ENCODE measurements at places on chromosomes 12 and 14.

GRCh38 chr14:29822430-29822709, 105.3 kb downstream of the PRKD1 start:
- DNase-seq: no peak

GRCh38 chr12:5437182-5437583, 5.3 kb downstream of the NTF3 start:
- no peak for DNase-seq

GRCh38 chr12:1403417-1403816, 191.0 kb downstream of the FBXL14 start:
- DNase-seq: no peak

GRCh38 chr12:52250048-52250990, 17.3 kb downstream of the KRT7 start:
- DNase-seq: no peak

DNA sequence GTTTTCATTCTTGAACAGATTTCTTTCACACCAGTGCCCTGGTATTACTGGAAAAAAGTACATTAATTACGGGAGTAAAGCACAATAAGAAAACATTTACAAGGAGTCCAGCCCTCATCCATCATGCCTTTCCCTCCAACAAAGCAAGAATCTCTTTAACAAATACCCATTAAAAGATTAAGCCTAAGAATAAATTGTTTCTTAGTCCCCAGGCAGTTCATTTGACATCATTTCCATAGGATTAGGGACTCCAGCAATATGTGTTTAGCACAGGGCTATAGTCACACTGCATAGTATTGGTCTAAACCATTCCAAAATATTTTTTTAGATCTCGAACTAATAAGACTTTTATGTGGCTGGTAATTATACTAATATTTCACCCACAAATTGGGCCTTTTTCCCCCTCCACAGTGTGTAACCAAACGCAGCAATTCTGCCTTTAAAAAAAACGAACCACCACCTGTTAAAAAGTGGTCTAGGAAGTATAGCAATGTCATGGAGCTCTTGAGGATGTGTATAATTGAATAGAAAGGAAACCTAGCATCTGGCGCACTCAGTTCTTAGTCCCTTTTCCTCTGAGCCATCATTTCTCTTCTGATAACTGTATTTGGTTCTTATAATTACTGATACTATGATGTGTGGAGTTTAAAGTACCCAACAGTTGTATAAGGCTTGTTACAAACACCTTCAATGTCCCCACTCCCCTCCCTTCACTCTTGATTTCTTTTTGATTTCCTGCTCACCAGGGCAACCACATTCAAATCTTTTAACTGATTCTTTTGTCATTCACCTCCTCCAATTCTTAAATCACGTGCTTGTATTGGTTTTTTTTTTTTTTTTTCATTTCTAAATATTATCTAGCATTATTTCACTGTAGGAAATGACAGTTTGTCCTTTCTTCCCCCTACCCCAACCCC, 138.7 kb downstream of the ETV6 start:
- DNase-seq: no peak

DNA sequence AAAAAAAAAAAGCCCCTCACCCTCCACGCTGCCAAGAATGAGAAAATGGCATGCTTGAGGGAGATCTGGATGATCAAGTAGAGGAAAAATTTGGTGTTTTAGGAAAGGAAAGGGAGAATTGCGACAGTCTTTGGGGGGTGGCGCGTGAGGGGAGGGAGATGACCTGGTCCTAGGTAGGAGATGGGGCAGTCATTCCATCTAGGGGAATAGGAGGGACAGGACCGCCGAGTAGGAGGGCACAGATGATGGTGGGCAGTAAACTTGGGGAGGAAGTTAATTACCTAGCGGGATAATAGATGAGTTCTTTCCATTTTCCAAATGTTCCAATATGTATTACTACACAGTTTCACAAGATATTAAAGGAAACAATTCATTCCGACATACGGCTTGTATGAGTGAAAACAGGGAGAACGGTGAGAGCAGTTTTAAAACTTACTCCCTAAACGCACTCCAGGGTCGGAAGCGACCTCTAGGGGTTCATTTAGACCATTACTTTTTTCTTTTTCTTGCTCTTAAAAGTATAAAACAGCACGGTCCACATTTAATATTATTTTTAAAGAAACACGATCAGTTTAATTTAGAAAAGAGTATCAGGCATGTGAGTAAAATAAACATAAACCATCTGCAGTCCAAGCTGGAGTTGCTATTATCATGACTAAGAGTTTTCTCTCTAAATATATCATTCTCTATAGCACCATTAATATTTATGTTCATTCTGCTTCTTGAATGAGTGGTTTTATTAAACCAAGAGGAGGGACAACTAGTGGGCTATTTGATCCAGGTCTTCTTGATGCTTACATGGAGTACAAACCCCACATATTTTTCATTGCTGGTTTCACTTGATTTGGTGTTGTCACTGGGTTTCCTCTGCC, 3.0 kb upstream of the FNTB start:
- DNase-seq: no peak

DNA sequence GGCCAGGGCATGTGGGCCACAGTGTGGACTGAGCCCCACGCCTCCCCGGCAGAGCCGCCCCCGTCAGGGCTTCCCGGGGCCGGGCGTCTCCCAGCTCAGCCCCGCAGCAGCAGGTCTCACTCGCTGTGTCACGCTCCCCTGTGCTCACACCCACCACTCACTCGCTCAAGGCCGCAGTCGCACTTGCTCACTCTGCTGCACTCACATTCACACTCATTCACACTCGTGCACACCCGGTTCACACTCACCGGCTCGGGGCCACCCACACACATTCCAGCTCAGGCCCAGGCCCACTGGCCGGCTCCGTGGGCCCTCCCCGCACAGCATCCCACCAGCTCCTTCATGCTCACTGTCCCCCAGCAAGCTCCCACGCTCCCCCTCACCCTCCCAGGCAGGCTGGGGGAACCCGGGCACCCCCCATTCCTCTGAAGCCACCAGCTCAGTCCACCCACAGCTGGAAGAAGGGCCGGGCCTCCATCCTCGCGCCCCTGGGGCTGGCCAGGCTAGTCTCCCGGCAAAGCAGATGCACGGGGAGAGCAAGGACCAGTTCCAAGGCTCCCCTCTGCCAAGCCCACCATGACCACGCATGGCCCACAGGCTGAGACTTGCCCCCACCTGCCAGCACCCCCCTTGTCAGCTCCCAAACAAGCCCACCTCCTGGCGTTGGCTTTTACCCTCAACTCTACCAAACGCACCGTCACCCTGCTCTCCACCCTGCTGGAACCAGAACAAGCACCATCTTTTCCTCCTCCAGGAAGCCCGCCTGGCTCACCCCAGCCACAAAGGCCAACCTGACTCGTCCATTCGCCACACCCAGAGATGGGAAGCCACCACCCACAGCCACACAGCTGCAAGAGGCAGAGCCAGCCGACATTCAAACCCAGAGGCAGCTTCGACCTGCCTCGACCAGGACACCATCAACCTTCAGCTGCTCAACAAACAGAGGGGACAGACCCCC, 28.0 kb downstream of the NCOR2 start:
- no peak for DNase-seq

DNA sequence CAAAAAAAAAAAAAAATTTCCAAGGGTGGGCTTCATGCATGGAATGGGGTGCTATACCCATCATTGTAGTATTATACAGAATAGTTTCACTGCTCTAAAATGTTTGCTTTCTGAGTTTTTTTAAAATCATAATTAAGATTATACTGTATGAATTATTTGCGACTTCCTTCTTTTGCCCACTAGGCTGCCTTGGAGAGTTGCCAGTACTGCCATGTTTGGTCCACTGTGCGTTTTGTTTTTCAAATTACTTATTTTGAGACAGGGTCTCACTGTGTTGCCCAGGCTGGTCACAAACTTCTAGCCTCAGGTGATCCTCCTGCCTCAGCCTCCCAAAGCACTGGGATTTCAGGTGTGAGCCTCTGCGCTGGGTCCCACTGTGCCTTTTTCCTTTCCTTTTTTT, 19.9 kb downstream of the PLBD2 start:
- DNase-seq: no peak

All from type B pancreatic cell (in vitro differentiated cells).